ENCODE measurements at places on chromosomes 11 and 22.
A peak's percentile ranks its signal among the peaks of the same experiment; 100 is the strongest.

GRCh38 chr22:32901925-32902324, 100.4 kb downstream of the TIMP3 start:
- no peak for DNase-seq

GRCh38 chr11:111566324-111566723, 25.8 kb downstream of the LAYN start:
- no peak for DNase-seq

GRCh38 chr11:66883016-66883965, 26.4 kb downstream of the LRFN4 start:
- DNase-seq = peak; percentile 74

DNA sequence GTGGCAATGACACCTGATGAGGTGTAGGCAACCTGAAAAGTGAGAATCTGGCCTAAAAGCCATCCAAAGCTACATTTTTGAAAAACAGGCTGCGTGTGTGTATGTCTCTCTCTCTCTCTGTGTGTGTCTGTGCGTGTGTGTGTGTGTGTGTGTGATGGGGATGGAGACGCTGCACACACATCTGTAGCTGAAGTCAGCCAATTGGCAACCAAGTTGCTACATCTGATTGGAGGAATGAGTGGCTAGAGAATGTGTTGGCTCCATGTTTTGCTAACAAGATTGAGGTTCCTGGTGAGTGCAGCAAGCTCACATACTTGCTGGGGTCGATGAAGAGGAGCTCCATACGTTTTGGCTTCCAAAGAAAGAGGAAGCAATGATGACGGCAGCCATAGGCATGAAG, 311.4 kb upstream of the NCAM1 start:
- no peak for DNase-seq

DNA sequence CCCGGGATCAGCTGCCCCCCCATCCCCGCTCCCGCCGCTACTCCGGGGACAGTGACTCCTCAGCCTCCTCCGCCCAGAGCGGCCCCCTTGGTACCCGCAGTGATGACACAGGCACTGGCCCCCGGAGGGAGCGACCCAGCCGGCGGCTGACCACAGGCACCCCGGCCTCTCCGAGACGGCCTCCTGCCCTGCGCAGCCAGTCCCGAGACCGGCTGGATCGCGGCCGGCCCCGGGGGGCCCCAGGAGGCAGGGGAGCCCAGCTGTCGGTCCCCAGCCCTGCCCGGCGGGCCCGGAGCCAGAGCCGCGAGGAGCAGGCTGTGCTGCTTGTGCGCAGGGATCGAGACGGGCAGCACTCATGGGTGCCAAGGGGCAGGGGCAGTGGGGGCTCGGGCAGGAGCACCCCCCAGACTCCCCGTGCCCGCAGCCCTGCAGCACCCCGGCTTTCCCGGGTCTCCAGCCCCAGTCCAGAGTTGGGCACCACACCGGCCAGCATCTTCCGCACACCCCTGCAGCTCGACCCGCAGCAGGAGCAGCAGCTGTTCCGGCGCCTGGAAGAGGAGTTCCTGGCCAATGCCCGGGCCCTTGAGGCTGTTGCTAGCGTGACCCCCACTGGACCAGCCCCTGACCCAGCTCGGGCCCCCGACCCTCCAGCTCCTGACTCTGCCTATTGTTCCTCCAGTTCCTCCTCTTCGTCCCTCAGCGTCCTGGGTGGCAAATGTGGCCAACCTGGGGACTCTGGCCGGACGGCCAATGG, 3.9 kb downstream of the RASL10A start:
- peak; percentile 38 for DNase-seq

- peak; percentile 90 for DNase-seq
Measured at GRCh38 chr11:69040581-69041260, 8.0 kb upstream of the TPCN2 start.

- peak; percentile 94 for DNase-seq
Measured at GRCh38 chr22:38284042-38284402, 11.2 kb upstream of the TMEM184B start.

- no peak for DNase-seq
Measured at GRCh38 chr22:32336121-32336603, 21.5 kb upstream of the RFPL3 start.

DNA sequence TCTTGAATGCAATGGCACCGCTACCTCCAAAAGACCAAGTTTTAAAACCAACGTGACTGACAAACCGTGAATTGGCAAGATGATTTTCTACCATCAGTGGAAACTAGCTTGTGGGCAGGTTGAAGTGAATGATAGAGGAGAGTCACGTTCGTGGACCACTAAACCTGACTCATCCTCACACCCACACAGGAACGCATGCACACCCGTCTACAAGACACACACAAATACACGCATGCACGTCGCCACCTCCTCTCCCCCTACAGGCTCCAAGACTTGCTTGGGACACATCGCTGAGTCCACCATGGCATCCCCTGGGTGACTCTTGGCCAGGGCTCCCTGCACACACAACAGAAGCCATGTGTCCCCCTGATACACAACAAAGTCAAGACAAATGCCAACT, 14.4 kb downstream of the TMPRSS6 start:
- DNase-seq = no peak

- DNase-seq = no peak
Measured at GRCh38 chr11:17005646-17006045, 8.6 kb downstream of the PLEKHA7 start.

DNA sequence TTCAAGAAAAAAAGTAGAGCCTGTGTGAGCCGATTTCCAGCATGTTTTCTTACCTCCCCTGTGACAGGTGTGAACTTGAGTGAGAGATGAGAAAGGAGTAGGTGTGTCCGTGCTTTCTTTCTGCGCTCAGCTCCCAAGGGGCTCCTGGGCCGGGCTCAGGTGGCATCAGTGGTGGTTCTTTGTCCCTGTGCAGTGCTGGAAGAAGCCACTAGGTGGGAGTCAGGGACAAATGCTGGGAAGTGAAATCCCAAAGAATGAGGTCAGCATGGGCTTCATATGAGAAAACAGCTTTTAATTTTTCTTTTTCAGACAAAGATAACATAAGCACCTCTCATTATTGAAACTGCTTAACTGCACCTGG, 57.8 kb downstream of the PPFIBP2 start:
- DNase-seq = peak; percentile 58

- DNase-seq = no peak
Measured at GRCh38 chr11:117468888-117469287, 141.2 kb downstream of the CEP164 start.

Data from astrocyte of the spinal cord (primary cell).